ENCODE measurements at places on chromosomes 12 and 14.
A peak's percentile ranks its signal among the peaks of the same experiment; 100 is the strongest.

- no peak for DNase-seq
These were observed 1.5 kb downstream of the PRR4 start for GRCh38 chr12:10847744-10848143.

DNA sequence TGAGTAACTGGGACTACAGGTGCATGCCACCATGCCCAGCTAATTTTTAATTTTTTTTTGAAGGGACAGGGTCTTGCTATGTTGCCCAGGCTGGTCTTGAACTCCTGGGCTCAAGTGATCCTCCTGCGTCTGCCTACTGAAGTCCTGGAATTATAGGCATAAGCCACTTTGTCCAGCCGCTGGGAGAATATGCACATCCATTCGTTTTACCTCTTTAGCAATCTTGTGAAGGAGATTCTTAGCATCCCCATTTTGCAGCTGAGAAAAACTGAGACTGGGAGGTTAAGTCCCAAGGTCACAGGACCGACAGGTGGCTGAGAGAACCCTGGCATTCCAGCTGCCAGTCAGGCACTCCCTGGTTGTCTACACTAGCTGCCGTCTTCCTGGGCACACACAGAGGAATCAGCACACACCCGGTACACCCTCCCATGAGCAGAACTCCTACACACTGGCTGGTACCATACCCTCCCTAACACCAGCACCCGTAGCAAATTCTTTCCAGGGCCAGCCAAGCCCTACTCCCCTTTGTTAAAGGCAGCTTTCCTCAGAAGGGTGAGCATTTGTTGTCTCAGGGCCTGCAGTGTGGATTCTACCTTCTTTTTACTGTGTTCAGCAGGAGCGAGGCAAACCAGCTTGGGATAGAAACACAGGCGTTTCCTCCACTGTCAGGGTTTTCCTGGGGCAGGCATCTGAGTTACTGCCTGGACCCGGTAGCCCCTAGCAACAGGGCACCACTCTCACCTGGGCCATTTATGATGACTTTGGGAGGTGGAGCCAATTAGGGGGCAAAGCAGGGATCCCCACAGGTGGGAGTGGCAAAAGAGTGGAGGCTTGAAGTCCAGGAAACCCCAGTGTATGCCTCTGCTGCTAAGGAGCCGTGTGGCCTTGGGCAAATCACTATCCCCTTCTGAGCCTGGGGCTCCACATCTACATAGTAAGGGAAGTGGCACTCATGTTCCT, 70.2 kb downstream of the IRF2BPL start:
- no peak for DNase-seq

- peak; percentile 86 for DNase-seq
These were observed at the start of gene KCNMB4 for GRCh38 chr12:70365648-70366518. Gene KCNMB4 (plus strand): TSS chr12:70366290. CDS start chr12:70366735, 445 bp downstream.

GRCh38 chr14:71324767-71325272, 417.6 kb downstream of the PCNX1 start:
- no peak for DNase-seq

GRCh38 chr12:7403466-7403865, 40.5 kb downstream of the CD163L1 start:
- no peak for DNase-seq

GRCh38 chr12:11838403-11838802, 188.9 kb downstream of the ETV6 start:
- DNase-seq = no peak

GRCh38 chr14:100086361-100086760, 21.1 kb downstream of the EVL start:
- no peak for DNase-seq

GRCh38 chr12:53825246-53826081, 73.7 kb upstream of the CISTR start:
- DNase-seq = no peak

DNA sequence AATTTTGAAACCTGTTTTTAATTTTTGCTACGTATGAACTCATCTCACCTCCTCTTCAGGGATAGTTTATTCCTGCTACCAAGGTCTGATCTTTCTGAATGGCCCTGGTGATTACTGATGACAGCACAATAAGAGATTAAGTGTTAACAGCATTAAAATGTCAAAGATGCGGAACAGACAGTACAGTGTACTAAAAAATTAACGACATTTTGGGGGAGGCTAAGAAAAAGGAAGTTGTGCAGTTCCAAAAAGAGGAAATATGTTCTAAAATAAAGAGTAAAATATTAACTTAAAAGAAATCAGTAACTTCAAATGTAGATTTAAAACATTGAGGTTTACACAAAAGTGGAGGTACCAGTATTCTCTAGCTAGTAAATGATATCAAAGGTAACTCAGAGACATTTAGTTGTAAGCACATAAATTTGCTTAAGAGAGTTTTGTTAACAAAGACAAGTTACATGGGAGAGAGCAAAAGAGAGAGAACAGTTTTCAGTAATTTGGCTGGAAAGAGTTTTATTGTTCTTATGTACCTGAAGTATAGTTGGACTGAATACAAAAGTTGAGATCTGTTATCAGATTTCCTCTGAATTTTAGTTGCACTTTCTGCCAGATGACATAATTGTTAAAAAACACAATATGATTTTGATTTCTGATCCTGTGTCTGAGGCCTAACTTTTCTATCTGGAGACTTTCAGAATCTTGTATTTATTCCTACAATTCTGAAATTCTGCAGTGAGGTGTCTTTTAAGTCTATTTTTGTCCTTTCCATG, 4.2 kb upstream of the CLECL1 start:
- no peak for DNase-seq

DNA sequence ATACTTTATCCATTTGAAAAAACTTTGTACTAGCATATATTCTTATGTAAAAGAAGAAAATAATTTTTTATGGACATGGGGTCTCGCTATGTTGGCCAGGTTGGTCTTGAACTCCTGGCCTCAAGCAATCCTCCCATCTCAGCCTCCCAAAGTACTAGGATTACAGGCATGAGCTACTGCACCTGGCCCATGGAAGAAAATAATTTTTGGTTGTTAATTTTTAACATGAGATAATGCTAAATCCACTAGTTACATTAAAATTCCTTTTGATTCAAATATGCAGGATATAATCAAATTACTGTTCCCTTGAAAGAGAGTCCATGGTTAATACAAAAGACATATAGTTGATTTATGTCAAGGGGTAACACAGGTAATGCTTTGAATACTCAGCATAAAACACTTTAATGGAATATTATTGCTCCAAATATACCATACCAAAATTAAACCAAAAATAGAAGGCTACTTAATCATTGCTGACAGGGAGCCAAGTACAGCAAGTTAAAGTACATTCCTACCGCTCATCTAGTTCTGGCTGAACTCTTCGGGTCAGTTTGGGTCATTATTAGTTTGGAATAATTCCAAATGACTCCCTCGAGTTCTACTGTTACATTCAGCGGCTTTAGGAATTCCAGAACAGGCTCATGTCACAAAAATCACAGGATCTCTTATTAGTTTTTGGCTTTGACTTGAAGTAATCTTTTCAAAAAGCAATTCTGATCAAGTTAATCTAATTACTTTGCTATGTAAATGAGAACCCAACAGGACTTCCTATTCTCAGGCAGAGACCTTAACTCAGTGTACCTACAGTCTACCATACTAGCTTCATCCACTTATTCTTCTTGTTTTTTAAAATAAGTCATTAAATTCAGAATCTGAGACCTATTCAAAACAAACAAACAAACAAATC, 6.1 kb downstream of the SOS2 start:
- no peak for DNase-seq

DNA sequence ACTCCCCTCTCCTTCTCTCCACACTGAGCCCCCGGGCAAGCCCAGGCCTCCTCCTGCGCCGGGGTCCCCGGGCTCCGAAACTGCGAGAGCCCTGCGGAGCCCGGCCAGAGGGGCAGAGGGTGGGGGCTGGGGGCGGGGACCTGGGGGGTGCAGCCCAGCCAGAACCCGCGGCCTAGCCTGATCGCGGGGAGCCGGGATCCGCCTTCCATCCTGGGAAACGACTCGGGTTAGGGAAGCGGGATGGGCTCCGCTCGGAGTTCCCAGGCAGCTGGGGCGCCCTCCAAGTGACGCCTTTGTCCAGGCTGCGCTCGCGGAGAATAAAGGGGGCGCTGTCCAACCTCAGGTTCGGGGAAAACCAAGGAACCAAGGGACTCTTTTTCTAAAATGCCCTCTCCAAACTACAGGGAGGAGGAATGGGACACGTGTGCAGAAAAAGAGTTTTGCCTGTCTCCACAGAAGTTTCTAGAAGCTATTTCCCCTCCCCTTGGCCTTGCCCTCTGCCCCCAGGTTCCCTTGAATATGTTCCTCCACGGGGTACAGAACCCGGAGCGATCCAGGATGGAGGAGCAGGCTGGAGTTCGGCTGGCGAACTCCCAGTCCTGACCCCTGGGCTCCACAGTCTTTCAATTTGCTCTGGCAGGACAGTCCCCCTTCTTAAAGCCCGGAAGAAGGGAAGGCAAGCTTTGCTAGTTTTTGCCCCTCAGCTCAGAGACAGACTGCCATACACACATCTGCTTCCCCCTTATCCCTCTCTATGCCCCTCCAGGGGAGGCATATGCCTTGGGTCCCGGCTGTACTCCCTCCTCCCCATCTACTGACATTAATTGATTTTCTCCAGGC, 13.9 kb downstream of the NKX2-1 start:
- DNase-seq = no peak

DNA sequence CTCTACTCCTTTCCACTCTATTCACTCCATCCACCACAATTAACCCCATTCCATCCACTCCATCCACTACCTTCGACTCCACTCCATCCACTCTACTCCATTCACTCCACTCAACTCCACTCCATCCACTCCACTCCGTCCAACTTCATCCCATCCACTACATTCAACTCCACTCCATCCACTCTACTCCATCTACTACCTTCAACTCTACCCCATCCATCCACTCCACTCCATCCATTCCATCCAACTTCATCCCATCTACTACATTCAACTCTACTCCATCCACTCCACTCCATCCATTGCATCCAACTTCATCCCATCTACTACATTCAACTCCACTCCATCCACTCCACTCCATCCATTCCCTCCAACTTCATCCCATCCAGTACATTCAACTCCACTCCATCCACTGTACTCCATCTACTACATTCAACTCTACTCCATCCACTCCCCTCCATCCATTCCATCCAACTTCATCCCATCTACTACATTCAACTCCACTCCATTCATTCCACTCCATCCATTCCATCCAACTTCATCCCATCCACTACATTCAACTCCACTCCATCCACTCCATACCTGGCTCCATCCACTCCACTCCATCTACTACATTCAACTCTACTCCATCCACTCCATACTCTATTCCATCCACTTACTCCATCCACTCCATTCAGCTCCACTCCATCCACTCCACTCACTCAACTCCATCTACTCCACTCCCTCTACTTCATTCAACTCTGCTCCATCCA, 16.4 kb downstream of the HNF1A start:
- DNase-seq = no peak

GRCh38 chr12:10068644-10069043, 30.1 kb downstream of the CLEC1A start:
- no peak for DNase-seq

DNA sequence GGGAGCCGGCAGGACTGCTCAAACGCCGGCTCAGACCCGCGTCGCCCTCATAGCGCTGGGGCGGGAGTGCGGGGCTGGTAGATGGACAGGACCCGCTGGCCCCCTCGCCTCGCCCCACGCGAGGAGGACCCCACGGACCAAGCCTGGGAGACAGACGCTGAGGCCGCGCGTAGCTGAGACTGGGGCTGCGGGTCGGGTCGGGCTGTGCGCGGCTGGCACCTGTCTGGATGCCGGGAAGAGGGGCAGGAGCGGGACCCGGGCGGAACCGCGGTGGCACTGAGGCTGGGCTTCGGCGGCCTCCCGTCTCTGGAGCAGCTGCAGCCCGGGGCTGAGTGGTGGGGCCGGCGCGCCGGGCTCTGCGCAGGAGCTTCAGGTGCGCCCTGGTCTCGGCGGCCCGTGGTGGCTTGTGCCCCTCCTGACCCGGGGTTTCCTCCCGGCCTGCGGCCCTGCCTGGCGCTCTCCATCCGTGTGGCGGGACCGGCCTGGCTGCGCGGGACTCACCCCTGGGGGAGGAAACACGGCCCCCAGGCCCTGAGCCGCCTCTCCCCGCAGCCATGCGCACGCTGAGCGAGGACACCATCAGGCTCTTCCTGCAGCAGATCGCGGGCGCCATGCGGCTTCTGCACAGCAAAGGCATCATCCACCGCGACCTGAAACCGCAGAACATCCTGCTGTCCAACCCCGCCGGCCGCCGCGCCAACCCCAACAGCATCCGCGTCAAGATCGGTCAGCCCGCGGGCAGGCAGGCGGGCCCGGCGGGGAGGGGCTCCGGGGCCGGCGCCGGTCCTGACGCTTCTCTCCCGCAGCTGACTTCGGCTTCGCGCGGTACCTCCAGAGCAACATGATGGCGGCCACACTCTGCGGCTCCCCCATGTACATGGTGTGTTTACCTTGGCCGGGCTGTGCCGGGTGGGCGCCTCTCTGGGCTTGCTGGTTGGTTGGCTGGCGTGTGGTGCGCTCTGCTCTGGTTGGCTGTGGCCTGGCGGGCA, 14.0 kb downstream of the ULK1 start:
- no peak for DNase-seq

- DNase-seq = no peak
These were observed 16.2 kb downstream of the CDK17 start for GRCh38 chr12:96383991-96384390.

- no peak for DNase-seq
These were observed 264.6 kb downstream of the PAWR start for GRCh38 chr12:79426121-79426520.

DNA sequence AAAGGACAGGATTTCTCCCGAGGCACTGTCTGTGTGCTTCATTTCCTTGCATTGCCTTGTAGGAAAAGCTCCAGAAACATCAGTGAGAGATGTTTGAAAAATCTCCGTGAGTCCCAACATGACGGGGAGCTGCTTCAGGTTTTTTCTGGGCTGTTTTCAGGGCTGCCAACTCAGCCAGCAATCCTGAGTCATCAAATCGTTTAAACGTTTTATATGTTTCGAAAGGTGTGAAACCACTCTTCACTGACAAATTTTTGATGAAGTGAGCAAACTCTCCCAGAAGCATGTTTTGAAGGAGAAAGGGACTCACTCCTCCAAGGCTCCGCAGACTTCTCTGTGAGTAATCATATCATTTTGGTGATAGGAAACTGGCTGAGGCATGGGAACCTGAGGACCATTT, 240.5 kb downstream of the TMEM132C start:
- DNase-seq = no peak

GRCh38 chr12:111816065-111816615, 25.9 kb upstream of the MAPKAPK5 start:
- DNase-seq = no peak

DNA sequence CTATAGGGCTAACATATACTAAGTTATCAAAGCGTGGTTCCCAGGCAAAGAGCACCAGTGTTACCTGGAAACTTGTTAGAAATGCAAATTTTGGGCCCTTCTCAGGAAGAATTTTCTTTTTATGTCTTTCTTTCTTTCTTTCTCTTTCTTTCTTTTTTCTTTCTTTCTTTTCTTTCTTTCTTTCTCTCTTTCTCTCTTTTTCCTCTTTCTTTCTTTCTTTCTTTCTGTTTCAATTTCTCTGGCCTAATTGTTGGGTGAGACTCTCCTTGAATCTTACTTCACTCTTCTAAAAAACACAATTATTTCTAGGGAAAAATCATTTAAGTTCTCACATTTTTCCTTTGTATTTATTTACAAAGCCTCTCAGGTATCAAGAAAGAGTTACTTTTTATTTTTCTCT, 46.5 kb upstream of the RAP1B start:
- no peak for DNase-seq

GRCh38 chr12:49187184-49187583, 1.7 kb downstream of the TUBA1A start:
- DNase-seq = peak; percentile 88

All from anterior cingulate cortex (tissue), 58 donors.